ENCODE measurements at places on chromosomes 3 and 15. TPM values are rescaled to one million over a fixed set of nuclear protein-coding genes. Genes with fewer than 3 reads are reported as not detected.

Gene MME
- total RNA-seq: 442 TPM

Gene NEK4
- 29.0 TPM for total RNA-seq

Gene ZIC1
- total RNA-seq: not detected

Gene GOLGA6A
- under 0.01 TPM for total RNA-seq

Gene CD86
- not detected for total RNA-seq

Gene MDFIC2
- not detected for total RNA-seq

Gene SLC38A3
- not detected for total RNA-seq

Gene UCN2
- 22.5 TPM for total RNA-seq

Gene IL17RD
- 1.2 TPM for total RNA-seq

Gene C3orf49
- total RNA-seq: not detected

Gene SLC22A14
- 0.15 TPM for total RNA-seq

Gene EFCAB12
- total RNA-seq: not detected

Measured in melanocyte of skin (primary cell).